Activated T-cell treated with anti-CD3 and anti-CD28 coated beads, Interleukin-2, amount 50 U/mL, for 24 hours (primary cell): ENCODE measurements at places on chromosomes 4 and X.
A peak's percentile ranks its signal among the peaks of the same experiment; 100 is the strongest.

- no peak for DNase-seq
Measured at GRCh38 chr4:122212880-122213279, 60.7 kb downstream of the BLTP1 start.

DNA sequence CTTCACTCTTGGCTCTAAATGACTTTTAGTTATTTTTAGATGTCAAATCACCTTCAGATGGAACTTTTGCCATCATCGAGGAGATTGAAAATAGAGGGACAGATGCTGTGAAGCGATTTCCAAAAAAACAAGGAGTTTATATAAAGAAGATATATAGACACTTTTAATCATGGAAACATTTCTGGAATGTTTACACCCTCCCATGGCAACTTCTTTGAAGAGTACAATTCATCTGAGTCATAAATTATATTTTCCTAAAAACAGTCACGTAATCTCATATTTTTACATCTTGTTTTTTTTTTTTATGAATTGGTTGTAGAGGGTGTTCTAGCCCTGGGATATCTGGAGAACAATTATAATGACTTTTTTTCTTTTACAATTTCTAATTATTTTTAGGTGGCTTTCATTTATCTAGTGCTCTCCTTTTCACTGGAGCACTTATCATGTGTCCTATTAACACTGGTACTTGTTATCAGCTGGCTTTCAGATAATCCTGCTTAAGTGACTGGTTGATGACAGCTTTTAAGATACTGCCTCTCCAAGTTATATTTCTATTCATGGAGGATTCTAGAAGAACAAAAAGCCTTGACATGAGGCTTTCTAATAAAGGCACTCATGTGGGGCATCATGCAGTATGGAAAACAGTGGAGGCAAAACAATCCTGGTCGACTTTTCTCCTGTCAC, 24.9 kb downstream of the PCDH7 start:
- DNase-seq: no peak

DNA sequence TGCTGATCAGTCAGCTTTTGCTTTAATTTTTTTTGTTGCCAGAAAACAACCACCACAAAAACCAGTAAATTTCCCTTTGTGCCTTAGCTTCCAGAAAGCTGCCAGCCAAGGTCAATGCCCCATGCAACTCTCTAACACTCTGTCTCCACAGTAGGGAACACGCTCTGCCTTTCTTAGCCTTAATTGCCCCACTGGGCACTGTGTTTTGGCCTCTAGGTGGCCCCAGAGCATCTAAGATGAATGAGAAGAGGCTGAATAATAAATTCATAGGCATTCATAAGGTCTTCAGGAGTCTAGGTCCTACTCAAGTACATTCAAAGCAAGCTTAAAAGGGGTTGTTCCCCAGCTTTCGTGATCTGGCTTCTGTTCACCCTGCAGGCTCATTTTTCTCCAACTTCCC, 57.7 kb upstream of the PASD1 start:
- no peak for DNase-seq

- DNase-seq: no peak
Measured at GRCh38 chrX:107707866-107708265, 67.7 kb downstream of the TSC22D3 start.

DNA sequence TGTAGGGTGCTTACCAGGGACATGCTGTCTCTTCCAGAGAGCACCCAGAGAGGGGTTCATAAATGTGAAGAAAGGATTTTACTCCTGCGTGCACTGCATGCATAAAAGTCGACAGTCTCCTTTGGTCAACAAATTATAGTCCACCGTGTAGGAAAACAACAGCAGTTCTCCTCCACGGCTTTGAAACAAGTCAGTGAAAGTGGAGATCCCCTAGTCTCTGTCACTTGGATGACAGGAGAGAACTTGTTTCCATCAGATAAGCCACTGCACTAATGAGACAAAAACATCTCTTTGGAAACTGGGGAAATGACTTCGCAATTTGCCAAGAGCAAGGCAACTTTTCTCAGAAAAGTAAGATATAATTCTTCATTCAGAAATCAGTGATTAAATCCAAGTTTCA, 9.7 kb downstream of the UNC5C start:
- DNase-seq: no peak

DNA sequence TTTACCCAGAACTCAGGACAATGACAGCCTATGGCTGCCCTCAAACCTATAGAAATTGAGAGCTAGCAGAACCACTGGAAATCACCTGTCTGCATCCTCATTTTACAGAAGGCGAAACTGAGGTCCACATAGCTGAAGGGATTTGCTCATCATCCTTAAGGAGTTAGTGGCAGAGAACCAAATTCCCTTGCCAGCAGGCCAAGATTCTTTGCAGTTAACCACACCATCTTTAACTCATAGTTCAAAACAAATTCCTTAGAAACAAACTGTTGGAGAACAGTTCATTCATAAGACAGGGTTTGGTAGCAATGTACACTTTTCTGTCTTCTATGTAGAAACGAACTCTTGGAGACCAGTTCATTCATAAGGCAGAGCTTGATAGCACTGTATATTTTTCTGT, 37.9 kb upstream of the RAP2C start:
- DNase-seq: no peak

- DNase-seq: no peak
Measured at GRCh38 chr4:145511913-145512522, 30.4 kb downstream of the SMAD1 start.

DNA sequence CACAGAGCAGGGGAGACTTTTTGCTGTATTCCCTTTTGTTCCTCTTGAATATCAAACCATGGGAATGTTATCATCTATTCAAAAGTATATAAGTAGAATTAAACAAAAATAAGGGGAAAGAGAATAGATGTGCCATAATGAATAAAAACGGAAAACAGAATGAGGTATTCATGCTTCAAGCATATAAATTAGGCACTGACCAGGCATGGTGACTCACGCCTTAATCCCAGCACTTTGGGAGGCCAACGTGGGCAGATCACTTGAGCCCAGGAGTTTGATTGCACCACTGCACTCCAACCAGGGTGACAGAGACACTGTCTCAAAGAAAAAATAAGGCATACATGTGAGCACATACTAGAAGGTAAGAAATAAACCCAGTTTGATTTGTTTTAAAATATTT, 16.3 kb upstream of the NEUROG2 start:
- DNase-seq: no peak

GRCh38 chr4:144645631-144646522, at the start of gene HHIP:
HHIP (plus strand) TSS chr4:144646156; CDS start chr4:144646676, 520 bp downstream.
- peak; percentile 30 for DNase-seq

GRCh38 chr4:135382280-135382959, 1180.8 kb upstream of the PABPC4L start:
- no peak for DNase-seq

GRCh38 chr4:47184083-47184482, 152.7 kb downstream of the GABRB1 start:
- no peak for DNase-seq

- no peak for DNase-seq
Measured at GRCh38 chr4:178480881-178481280, 1038.6 kb upstream of the AGA start.

- DNase-seq: no peak
Measured at GRCh38 chr4:83679254-83679653, 143.3 kb downstream of the GPAT3 start.

GRCh38 chr4:75135068-75135825, 202.3 kb downstream of the PARM1 start:
- no peak for DNase-seq

DNA sequence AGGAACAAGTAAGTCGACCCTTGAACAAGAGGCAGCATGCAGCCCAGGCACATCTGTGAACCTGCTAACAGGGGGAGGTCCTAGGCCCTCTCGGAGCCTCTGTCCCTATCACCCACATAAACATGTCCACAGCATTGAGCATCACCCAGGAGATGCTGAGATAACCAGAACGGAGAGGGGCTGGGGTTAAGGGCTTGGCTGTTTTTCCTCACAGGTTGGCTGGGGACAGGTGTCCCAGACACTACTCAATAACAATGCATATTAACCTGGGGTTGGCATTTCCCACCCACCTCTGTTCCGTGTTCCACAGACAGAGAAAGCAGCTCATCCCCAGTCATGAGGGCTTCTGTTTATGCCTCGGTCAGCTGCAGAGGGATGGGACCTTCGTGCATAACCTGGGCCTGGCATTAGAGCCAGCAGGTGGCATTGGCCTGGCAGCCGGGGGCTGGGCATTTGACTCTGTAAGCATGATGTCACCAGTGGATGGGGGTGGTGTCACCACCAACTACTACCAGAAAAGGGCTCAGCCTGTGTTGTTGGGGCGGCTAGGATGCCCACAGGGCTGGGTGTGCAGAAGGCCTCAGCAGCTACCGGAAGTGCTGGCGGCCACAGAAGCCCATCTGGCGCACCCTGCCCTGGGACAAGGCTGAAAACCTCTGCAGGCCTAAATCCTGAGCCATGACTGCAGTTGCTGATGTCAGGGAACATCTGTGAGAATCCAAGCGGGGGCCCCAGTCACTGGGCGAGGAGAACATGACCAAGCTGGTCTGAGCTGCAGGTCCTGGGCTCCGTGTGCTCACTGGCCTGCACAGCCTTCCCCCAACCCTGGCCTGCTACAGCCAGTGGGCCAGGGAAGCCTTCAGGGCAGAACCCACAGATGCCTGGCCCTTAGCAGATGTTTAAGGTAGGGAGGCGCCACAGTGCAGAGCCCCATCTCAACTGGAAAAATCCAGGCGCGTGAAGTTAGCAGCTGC, 351.4 kb downstream of the NR3C2 start:
- no peak for DNase-seq

DNA sequence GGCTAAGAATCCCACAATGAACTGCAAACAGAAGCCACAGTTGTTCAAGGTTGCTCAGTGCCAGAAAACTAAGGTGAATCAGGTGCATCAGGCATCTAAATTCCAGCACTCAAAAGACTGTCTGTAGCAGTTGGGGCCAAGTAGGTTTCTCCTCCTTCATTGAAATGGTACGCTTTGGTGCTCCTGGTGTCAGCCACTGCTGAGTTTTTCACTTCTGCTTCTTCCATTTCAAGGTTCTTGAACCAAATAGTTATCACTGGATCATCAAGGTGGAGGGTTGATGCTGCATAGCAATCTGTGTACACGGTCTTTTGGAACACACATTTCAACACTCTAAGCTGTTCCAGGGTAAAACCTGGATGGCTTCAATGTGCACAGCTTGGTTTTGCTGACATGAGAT, 74.4 kb downstream of the TMA16 start:
- no peak for DNase-seq

DNA sequence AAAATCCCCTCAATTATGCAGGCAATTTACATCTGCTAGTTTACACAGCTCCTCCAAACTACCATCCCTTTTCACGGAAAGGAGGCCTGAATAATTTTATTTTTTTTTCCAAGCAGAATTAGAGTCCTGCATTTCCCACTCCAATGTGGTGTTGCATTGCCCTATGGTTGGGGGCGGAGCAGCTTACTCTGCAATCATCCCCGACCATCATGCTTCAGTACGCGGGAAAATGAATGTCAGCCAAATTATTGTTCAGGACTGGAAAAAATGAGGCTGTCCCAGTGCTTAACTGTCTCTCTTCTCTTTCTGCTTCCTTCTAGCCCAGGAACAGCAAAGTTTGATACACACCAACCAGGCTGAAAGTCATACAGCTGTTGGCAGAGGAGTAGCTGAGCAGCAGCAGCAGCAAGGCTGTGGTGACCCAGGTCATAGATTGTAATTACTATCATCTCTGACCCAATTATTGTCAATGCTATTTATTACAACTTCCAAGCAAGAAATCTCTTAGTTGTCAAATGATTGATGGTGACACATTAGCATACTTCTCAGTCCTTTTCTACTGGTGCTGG, 28.3 kb downstream of the MMRN1 start:
- no peak for DNase-seq

GRCh38 chrX:124407226-124407625, 60.9 kb downstream of the SH2D1A start:
- DNase-seq: no peak

DNA sequence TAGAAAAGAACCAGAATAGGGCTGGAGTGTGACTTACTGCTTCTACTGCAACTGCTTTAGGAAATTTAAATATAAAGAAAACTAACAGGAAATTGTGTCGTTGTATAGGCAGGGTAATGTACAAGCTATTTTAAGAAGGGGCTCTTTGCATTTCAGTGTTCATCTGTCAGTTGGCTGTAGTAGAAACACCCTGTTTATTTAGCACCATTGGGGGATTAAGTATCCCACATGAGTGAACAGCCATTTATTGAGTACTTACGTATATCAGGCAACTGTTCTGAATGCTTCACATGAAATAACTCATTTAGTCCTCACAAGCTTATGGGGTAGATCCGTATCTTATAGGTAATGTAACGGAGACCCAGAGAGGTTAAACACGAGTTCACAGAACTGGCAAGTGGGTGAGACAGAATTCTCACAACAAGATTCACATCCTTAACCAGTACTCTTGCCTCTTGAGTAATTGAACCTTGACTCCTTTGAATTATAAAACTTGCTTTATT, 23.9 kb downstream of the STIM2 start:
- no peak for DNase-seq

DNA sequence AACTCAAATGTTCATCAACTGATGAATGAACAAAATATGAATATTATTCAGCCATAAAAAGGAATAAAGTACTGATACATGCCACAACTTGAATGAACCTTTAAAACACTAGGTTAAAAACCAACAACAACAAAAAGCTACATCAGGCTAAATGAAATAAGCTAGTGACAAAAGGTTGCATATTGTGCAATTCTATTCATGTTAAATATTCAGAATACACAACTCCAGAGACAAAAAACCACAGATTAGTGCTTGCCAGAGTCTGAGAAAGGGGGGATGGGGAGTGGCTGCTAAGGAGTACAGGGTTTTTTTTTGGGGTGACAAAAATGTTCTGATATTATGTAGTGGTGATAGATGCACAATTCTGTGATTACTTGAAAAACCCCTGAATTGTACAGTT, 58.5 kb downstream of the HAUS3 start:
- DNase-seq: no peak

GRCh38 chr4:6507345-6507744, 34.9 kb upstream of the PPP2R2C start:
- no peak for DNase-seq

GRCh38 chrX:9728261-9728660, 37.4 kb downstream of the GPR143 start:
- no peak for DNase-seq

GRCh38 chrX:126394681-126395080, 157.9 kb downstream of the DCAF12L1 start:
- no peak for DNase-seq

GRCh38 chrX:97401154-97401553, 517.4 kb downstream of the RPA4 start:
- DNase-seq: no peak

- no peak for DNase-seq
Measured at GRCh38 chr4:83855044-83855443, 319.1 kb downstream of the GPAT3 start.

GRCh38 chr4:153023692-153024394, 87.7 kb downstream of the FHDC1 start:
- DNase-seq: no peak

DNA sequence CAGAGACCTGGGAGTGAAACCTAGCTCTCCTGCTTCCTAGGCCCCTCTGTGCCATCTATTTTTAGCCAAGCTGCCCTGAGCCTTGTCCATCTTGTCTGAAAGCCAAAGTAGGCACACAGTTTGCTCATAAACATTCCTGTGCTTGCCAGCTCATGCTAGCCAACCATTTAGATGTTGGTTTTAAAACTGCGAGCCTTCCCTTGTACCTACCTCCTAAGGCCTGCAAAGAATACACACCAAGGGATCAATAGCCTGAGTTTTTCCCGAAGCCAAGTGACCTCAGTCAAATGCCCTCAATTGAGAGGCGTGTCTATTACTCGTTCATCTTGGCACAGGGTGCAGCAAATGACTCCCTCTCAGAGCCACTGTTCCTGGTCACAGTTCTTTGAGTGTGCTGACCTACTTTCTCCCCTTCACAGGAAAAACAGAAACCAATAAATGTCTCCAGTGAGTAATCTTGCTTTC, 48.5 kb downstream of the ZCCHC12 start:
- no peak for DNase-seq
